Endothelial cell of umbilical vein (primary cell): ENCODE measurements at places on chromosomes 1 and 21. TPM values are rescaled to one million over a fixed set of nuclear protein-coding genes. Genes with fewer than 3 reads are reported as not detected.

- DNase-seq, result peak; percentile 14
Observed at GRCh38 chr1:111737216-111738132, 1.7 kb downstream of the INKA2 start.

DNA sequence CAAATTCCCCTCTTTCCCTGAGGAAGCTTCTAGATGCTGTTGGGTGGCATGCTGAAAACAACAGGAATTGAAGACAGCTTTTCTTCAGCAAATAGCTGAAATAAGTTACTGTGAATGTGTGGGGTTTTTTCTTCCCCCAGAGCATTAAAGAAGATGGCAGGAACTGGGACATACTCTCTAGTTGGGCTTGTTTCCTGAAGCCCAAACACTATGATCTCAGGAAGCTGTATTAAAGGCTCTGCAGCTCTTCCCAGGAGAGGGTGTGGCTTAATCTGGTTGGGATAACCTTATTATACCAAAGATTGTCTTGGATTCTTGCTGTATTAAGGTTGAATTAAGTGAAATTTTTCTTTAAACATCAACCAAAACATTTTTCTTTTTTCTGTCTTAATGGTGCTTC is 64.9 kb upstream of the LMO4 start:
- no peak for DNase-seq

GRCh38 chr1:119779869-119780356 is 11.2 kb upstream of the HMGCS2 start:
- no peak for DNase-seq

DNA sequence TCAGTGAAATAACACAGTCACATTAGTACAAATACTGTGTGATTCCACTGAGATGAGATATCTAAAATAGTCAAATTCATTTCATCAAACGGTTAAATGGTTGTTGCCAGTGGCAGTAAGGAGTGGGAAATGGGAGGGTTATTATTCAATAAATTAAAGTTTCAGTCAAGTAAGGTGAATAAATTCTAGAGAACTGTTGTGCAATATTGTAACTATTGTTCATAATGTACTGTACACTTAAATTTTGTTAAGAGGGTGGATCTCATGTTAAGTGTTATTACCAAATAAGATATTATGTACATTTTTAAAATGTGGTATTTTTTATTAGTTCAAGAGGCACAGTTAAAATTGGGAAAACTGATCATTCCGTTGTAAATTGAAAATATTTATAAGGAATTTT is 463.3 kb upstream of the BRINP3 start:
- DNase-seq, result no peak

The SIPA1L2 gene
- 12.8 and 14.2 TPM in 2 replicates for total RNA-seq
